Common myeloid progenitor, CD34-positive (primary cell): ENCODE measurements at places on chromosomes 4 and X.

DNA sequence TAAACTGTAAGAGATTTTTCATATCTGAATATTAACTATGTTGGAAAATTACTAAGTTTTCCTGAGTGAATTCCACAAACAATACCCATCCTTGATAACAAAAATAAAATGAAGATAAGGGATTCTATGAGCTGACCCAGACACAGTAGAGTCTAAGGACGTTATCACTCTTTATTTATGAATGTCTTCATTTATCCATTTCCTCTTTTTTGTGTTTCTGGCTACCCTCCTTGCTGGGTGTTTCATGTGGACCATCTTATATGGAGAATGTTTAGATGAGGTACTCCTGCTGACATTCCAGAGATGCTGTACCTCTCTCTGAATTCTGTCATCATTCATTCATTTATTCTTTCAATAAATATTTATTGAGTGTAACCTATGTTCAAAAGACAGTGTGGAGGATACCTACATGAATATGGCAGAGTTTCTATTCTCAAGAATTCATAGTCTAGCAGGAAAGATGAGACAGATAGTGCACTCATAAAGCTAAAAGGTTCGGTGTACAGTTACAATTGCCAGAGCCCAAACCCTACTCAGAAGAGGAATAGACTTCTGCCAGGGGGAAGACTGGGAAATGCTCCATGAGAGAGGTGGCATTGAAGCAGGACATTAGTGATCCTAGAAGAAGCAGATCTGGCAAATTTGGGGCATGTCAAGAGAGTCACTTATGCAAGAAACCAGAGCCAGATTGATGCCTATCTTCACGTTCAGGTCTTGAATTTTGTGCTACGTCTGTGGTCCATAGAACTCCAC lies 195.8 kb downstream of the MAML3 start:
- no peaks in the 10 kb centered on the region for H3K4me1 ChIP-seq
- DNase-seq, result no peak
- no peak overlapping the region for H3K27ac ChIP-seq
- H3K4me3 ChIP-seq, result no peak overlapping the region

DNA sequence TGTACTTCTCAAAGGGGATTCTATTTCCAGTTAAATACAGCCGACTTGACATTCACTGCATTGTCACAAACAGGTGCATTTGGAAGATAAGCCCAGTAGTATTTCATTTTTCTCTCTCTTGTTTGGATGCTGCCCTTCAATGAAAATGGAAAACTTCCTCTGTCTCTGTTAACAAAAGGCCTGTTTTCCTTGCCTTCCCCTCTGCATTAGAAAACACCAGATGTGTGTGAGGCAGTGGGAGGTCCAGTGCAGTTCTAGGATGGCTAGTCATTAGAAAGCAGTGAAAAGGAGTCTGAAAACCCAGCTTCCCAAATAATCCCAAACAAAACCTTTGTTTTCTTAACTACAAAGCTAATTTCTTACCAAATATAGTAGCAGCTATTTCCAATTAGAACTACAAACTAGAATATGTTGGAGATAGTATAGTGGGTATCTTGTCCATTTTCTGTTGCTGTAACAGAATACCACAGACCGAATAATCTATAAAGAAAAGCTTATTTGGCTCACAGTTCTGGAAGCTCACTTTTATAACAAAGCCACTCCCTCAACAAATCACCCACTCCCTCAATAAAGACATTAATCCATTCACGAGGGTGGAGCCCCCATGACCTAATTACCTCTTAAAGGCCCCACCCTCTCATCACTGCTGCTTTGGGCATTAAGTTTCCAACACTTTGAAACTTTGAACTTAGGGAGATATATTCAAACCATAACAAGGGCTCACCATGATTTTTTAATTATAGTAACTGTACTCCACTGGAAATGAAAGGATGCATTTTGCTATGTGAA lies 452.1 kb upstream of the RPS6KA3 start:
- H3K27ac ChIP-seq, result no peak overlapping the region
- H3K4me3 ChIP-seq, result no peak overlapping the region
- DNase-seq, result no peak
- H3K36me3 ChIP-seq, result no peaks in the 10 kb centered on the region

GRCh38 chrX:148567779-148568178 lies 67.4 kb downstream of the AFF2 start:
- no peak for DNase-seq
- H3K36me3 ChIP-seq, result no peaks in the 10 kb centered on the region
- peaks cover 5% of the 10 kb centered on the region for H3K4me1 ChIP-seq
- no peaks in the 10 kb centered on the region for H3K27me3 ChIP-seq

DNA sequence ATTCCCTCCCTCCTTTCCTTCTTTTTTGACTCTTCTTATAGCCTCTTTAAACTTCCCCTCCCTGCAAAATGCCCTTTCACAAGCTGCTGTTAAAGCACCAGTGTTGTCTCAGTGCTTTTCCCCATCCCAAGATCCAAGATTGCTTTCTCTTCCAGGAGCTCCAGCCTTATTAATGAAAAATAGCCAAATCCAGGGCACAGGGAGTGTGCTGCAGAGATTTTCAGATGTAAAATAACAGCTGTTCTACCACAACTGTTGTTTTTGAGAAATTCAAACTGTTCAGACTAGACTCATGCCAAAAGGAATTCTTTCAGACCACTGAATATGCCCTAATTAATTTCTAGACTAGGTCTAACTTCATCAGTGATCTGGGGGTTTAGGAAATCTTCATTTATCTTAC lies 47.0 kb upstream of the GPC3 start:
- H3K36me3 ChIP-seq, result no peaks in the 10 kb centered on the region
- no peak overlapping the region for H3K27ac ChIP-seq
- no peak for DNase-seq

GRCh38 chr4:121953860-121954259 lies 2.0 kb upstream of the TRPC3 start:
- no peaks in the 10 kb centered on the region for H3K36me3 ChIP-seq
- no peak for DNase-seq
- no peak overlapping the region for H3K27ac ChIP-seq
- H3K27me3 ChIP-seq, result peaks cover 62% of the 10 kb centered on the region
- H3K4me1 ChIP-seq, result peaks cover 15% of the 10 kb centered on the region

GRCh38 chrX:142214081-142214480 lies 9.0 kb upstream of the MAGEC2 start:
- no peaks in the 10 kb centered on the region for H3K4me1 ChIP-seq
- no peaks in the 10 kb centered on the region for H3K27me3 ChIP-seq
- no peak overlapping the region for H3K27ac ChIP-seq
- no peaks in the 10 kb centered on the region for H3K36me3 ChIP-seq
- no peak overlapping the region for H3K4me3 ChIP-seq
- DNase-seq, result no peak

- no peaks in the 10 kb centered on the region for H3K36me3 ChIP-seq
- H3K4me1 ChIP-seq, result no peaks in the 10 kb centered on the region
- no peaks in the 10 kb centered on the region for H3K27me3 ChIP-seq
- no peak overlapping the region for H3K4me3 ChIP-seq
Measured at GRCh38 chr4:151540728-151541388, 131.9 kb downstream of the FHIP1A start.

DNA sequence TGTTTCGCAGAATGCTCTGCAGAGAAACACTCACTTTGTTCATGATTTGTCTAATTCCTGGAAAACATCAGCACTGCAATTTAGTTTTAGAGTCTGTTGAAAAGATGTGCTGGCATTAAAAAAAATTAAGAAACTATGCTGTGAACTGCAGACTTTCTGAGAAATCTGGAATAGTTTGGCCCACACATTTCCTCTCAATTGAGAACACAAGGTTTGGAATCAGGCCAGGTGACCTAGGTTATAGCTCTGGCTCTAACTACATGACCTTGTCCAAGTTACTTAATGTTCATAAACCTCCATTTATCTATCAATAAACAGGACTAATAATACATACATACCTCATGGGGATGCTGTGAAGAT lies 61.4 kb upstream of the ENPEP start:
- no peaks in the 10 kb centered on the region for H3K36me3 ChIP-seq
- H3K4me3 ChIP-seq, result no peak overlapping the region
- peaks cover 5% of the 10 kb centered on the region for H3K27me3 ChIP-seq
- H3K27ac ChIP-seq, result no peak overlapping the region
- no peak for DNase-seq
- H3K4me1 ChIP-seq, result no peaks in the 10 kb centered on the region

DNA sequence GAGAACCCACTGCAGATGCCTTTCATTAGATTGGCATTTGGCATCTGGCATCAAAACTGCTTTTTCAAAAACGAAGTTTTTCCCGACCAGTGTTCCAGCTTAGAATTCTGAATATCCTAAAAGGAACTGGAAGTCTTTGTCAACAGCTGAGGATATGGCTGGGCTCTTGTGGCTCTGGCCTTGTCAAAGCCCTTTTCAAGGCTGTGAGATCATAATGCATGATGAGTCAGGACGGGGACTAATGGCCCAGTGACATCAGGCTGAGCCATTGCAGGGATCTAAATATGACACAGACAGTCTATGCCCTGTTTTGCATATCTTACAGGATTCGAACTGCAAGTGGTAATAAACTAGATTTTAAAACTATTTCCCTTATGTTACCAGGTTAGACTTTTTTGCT lies 306.4 kb downstream of the PTTG2 start:
- DNase-seq, result no peak
- H3K27me3 ChIP-seq, result no peaks in the 10 kb centered on the region
- no peak overlapping the region for H3K27ac ChIP-seq

- no peaks in the 10 kb centered on the region for H3K4me1 ChIP-seq
- DNase-seq, result peak; percentile 89
- no peak overlapping the region for H3K4me3 ChIP-seq
- H3K36me3 ChIP-seq, result no peaks in the 10 kb centered on the region
- no peaks in the 10 kb centered on the region for H3K27me3 ChIP-seq
Measured at GRCh38 chr4:40462326-40462725, 127.2 kb downstream of the CHRNA9 start.

DNA sequence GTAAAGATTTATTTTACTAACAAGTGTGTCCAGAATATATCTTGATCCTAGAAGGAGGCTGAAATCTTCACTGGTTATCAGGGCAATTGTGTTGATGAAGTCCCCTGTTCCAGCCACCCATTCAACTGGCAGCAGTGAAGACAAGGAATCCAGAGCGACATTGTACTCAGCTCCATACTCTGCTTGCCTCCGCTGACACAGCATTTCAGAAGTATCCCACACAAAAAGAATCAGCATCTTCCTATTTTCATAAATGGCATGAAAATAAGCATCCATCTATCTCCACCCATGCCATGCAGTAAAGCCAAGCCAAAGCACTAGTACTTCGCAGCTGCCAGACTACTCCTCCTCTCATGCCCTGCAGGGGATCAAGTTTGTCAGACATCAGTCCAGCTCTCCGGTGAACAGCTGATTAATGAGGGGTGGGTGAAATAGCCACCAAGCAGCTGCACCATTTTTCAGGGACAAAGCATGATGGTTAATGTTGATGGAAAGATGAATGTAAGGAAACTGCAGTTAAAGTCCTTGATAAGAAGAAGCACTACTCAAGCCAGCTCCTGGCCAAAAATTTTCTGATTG lies 54.0 kb downstream of the COL25A1 start:
- H3K4me1 ChIP-seq, result no peaks in the 10 kb centered on the region
- no peak for DNase-seq
- H3K36me3 ChIP-seq, result no peaks in the 10 kb centered on the region

GRCh38 chr4:76736414-76736813 lies 161.5 kb downstream of the SOWAHB start:
- no peak for DNase-seq
- no peak overlapping the region for H3K4me3 ChIP-seq
- no peaks in the 10 kb centered on the region for H3K36me3 ChIP-seq
- H3K27ac ChIP-seq, result no peak overlapping the region

DNA sequence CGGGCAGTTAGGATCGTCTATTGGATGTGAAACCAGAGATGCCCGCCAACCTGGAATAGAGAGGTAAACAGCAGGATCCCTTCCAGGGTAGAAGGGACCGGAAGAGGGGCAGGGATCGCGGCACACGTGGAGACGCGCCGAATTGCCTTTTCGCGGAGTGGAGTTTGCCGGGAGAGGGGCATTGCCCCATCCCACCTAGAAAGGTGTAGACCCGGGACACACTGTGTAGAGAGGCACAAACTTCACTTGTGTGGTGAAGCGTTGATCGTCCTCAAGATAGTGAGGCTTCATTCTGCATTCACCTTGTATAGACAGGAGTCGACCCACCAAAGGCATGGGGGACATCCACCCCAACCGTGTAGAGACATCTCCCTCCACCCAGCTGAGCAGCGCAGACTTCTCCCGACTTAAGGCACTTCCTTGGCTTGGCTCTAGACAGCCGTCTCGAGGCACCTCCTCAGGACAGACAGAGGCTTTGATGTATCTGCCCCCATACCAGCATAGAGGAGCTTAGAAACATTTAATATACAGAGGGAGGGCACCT lies 410 bp downstream of the GNL3L start:
- H3K27me3 ChIP-seq, result no peaks in the 10 kb centered on the region
- H3K4me1 ChIP-seq, result peaks cover 2% of the 10 kb centered on the region
- peak overlapping the region; percentile 68 for H3K4me3 ChIP-seq
- H3K27ac ChIP-seq, result peak overlapping the region; percentile 87

DNA sequence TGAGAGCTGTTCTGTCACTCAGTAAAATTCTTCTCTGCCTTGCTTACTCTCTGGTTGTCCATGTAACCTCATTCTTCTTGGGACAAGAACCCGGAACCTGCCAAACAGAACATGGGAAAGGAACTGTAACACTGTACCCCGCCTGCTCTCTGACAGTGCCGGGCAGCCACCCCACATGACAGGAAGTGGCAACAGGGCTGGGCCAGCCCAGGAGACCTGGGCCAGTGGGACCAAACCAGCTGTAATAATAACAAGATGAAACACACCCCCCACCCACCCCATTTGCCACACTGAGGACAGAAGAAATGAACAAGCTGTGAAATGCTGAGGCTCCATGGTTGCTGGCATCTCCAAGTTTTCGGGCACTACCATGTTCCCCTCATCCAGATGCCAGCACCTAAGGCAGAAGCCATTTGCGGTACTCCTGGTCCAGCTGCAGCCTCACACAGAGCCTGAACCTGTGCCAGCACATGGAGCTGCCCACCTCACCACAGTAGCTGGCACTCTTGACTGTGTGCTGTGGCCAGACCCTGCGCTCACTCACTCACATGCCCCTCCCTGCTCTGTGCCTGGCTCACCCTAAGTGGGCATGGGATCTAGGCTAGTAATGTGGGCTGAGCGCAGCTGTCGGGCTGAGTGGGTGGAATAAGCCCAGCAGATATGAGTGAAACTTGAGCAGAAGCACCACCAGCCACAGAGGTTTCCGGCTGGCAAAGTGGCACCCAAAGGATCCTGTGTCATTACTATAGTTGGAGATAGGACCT lies 126.2 kb upstream of the UGT8 start:
- H3K4me3 ChIP-seq, result no peak overlapping the region
- no peak for DNase-seq
- H3K36me3 ChIP-seq, result no peaks in the 10 kb centered on the region
- no peaks in the 10 kb centered on the region for H3K27me3 ChIP-seq
